ENCODE measurements at places on chromosomes 12 and 14. TPM values are rescaled to one million over a fixed set of nuclear protein-coding genes. Genes with fewer than 3 reads are reported as not detected.

The GSG1 gene
- 0.83 TPM for total RNA-seq

The GLS2 gene
- total RNA-seq: 1.8 TPM

The PLXNC1 gene
- total RNA-seq: 17.6 TPM

The KCNJ8 gene
- 15.0 TPM for total RNA-seq

The TPH2 gene
- not detected for total RNA-seq

The CD4 gene
- 32.1 TPM for total RNA-seq

The GPRC5D gene
- not detected for total RNA-seq

The ZDHHC22 gene
- total RNA-seq: 0.09 TPM

GRCh38 chr14:68094752-68095151 is 275.2 kb downstream of the RAD51B start:
- DNase-seq: no peak

DNA sequence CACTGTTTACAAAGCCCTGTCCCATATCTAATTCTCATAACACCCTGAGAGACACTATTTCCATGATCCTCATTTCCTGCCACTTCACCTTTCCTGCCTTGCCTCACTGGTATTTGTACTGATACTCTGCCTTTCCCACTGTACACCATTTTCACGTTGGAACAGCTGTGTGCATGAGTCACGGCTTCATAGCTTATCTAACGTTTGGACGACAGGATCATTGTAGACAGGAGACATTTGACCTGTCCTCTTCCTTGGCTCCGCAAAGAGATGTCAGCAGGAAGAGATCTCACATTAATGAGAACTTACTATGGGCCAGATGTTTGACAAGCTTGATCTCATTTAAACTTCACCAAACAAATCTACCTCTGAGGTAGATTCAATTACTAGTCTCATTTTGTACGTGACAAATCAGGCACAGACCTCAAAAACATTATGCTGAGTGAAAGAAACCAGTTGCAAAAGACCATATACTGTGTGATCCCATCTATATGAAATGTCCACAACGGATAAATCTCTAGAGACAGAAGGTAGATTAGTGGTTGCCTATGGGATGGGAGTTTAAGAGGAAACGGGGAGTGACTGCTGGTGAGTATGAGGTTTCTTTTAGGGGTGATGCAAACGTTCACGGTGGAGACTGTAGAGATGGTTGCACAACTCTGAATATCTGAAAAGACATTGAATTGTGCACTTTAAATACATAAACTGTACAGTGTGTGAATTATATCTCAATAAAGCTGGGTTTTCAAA is 71.2 kb downstream of the KCNK13 start:
- DNase-seq: no peak

DNA sequence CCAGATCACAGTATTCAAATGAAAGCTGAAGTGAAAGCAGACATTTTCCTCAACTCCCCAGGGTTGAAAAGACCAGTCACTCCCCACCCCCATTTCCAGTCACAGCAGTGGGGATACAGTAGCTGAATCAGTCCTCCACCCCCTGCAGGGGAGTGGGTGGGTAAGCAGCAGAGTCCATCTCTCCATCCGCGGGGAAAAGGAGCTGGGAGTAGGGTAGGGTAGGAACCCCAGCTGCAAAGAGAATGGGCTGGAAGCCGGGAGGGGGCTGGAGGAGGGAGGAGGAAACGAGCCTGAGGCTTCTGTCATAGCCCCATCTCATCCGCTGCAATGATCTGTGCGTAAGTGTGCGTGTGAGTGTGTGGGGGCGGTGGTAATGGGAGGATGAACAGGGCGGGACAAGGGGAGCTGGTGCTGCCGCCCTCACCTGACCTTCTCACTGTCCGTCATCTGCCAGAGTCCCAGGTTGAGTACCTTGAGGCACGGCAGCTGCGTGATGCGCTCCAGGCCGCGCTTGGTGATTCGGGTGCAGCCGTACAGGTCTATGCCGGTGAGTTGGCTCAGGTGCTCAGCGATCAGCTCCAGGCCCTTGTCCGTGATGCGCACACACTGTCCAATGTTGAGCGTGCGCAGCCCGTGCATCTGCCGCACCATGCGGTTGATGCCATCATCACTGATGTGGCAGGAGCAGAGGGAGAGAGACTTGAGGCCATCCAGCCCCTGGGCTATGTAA is 1.8 kb downstream of the FBXL14 start:
- DNase-seq: peak; percentile 30

GRCh38 chr14:83707056-83707455 is 1822.9 kb upstream of the FLRT2 start:
- DNase-seq: no peak

DNA sequence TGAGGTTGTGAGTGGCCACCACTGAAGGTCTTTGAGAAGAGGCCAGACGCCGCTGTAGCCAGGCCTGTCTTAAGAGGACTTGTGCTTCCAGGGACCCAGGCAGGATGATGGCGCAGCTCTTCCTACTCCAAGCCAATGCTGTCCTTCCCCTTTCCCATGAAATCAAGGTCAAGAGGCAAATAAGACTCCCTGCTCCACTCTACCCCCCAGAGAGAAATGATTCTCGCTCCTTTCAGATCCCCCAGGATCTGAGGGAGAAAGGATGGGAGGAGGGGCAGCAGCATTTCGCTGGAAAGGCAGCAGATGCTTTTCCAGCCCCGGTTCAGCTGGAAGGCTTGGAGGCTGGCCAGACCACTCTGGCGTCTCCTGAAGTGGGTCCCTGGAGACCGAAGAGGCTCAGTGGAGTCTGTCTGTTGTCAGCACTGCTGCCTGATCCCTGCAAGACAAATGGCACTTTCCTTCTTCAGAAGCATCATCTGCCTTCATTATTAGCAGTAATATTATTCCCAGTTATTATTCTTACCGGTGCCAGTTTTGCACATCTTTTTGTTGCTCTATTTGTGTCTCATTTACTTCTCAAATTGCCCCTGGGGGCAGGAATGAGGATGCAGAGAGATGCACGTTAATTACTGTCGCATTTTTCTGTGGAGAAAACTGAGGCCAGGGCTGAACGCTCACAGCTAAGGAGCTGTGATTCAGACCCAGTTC is 51.4 kb downstream of the C14orf132 start:
- peak; percentile 65 for DNase-seq

GRCh38 chr14:100664841-100665510 is 61.7 kb upstream of the DLK1 start:
- DNase-seq: no peak

GRCh38 chr14:92984082-92984788 is 61.3 kb downstream of the CHGA start:
- no peak for DNase-seq

DNA sequence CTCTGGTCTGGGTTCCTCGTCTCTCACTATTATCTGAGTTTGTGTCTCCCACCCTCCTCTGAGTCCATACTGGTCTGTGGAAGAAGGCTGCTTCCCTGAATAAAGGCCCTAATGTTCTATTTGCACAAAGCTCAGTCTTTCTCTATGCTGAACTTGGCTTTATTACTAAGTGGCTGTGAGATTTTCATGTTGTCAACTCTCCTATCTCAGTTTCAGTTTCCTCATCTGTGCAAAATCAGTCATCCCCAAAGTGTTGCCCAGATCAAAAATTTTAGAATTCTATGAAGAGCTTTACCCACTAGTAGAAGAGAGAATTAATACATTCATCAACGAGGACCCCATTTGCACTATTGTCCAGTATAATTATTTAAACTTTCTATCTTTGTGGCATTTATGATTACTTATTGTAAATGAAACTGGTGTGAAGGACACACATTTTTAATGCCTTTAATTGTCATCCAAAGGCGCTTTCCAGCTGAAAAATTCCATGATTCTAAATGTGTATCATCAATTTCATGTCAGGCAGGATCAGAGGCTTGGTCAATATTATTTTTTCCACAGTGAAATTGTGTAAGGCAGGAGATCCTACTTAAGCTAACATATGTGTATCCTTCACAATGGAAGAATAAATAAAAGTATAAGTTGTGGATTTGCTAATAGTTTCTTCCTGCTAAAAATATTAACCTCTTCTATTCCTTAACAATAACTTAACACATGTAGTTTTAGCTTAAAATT is 79.1 kb upstream of the EEA1 start:
- no peak for DNase-seq

DNA sequence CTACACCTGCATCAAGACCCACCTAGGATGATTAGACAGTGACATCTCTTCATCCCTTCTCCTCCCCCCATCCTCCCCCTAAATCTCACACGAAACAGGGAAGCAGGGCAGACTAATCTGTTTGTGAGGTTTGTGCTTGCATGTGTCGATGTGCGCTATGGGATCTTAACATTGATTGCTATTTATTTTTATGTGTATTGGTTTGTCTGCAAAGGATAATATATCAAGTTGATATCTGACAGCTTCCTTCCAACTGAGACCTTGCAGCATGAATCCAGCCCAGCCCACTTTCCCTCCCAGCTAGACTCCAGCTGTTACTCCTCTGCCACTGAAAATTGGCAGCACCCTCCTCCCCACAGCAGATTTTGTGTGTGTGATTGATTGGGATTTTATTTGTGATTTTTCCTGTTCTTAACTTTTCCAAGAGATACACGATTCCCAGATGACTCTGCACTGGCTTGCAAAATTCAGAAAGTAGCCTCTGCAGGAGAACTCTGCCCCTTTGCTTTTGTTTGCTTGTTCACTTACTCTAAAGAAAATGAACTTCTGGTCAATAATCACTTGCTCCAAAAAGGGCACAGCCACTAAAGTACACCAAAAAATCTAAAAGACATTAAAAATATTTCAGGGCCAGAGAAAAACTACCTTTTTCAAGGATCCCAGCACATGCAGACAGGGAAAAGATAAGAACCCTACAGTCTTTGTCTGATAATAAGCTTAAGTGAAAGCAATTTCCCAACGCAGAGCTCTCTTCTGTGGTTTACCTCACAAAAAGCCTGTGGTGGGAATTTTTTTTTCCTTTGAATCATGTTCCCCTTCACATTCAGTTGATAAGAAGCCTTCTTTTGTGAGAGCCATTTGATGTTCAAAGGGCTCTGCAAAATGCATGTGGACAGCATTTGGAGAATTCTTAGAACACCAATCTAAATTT is 222.1 kb downstream of the RPS29 start:
- no peak for DNase-seq

- no peak for DNase-seq
Observed at GRCh38 chr14:86115972-86116371, 586.0 kb downstream of the FLRT2 start.

DNA sequence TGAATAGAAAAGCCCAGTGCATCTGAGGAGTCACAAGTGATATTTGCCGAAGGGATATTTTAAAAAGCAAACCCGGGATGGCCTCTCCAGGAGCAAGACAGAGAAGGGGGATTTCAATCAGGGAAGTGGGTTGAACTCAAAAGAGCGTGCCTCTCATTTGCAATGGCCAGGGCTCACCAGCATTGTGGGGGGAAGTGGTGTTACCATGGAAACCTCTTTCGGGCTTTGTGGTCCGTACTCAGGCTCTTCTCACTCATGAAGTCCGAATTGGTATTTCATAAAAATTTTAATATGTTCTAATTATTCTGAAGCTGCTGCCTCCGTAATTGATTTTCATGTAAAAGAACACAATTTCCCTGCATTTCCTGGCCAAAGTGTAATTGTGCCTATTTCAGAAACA is 79.8 kb downstream of the SLC15A4 start:
- no peak for DNase-seq

- no peak for DNase-seq
Observed at GRCh38 chr12:31035967-31036665, 37.5 kb upstream of the DDX11 start.

DNA sequence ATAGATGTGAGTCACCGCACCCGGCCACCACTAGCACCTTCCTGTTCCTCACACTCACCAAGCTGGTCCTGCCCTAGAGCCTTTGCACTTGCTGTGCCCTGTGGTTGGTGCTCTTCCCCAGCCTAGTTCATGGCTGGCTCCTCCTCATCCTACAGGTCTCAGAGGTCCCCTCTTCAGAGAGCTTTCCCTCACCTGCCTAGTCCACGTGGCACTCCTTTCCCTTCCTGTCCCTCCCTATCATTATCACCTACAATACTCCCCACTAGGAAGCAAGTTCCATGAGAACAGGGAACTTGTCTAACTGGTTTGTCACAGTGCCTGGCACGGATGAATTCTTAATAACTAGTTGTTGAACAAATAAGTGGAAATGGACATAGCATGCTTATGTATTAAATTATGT is 24.0 kb upstream of the TMED10 start:
- DNase-seq: peak; percentile 93

DNA sequence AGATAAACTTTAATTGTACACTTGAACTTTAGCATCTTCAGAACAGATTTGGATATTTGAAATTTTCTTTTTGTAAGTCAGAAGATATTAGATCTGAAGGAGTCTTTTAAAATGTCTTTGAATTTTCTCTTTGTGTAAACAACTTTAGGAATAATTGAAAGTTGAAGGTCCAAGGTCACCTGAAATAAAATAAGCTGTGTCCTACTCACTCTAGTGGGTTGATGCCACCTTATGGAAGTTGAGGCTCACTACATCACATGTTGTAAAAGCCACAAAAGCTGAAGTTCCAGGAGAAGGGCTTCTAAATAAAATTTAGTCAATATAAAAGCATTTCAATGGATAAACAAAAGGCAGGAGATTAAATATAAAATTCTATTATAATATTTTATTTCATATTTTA is 122.0 kb upstream of the ATXN7L3B start:
- no peak for DNase-seq

DNA sequence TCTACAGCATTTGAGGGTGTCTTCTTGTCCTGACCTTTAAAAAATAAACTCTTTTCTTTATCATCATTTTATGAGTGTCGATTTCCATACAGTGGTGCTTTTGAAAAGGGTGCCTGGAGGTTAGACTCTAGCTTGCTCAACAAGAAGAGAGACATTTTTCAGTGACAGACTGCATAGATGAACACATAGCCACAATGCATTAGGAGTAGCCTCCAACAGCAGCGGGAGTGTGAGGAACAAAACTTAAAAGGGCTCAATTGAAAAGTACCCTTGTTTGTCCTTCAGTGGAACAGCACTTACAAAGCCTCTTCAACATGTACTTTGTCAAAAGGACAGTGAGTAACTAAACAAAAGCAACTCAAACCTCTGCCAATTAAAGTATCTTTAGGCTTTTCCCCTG is 119.3 kb downstream of the SOX5 start:
- no peak for DNase-seq

DNA sequence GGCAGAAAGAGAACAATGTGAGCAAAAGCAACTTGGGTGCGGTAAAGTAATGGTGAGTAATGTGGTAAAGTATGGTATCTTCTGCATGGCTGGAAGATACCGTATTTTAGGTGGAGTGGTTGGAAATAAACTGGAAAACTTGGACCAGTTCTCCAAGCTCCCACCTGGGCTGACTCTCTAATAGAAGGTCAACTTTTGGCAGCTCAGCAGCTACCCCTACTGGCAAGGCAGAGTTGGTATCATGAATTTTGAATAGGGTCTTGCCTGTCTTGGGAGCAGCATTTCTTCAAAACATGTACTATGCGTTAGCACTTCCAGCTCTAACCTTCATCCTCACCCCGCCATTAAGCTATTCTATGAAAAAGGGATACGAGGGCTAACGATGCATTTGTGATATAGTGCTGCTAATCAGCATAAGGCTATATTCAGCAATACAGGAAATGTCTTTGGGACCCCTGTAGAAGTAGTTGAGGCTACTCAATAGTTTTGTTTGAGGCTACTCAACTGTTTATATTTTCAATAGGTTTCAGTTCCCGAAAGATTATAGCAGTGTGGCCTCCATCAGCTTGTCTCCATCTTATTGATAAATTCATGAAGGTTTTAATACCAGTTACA is 276.3 kb upstream of the FAR2 start:
- DNase-seq: no peak

GRCh38 chr14:25049568-25050268 is at the start of gene STXBP6:
Gene STXBP6 (minus strand): TSS chr14:25050147. CDS start chr14:24974818, 75,329 bp downstream.
- DNase-seq: peak; percentile 70

All from mucosa of gallbladder (tissue), 1 donor.